ENCODE measurements at places on chromosomes 13 and 19. TPM values are rescaled to one million over a fixed set of nuclear protein-coding genes. Genes with fewer than 3 reads are reported as not detected.
A peak's percentile ranks its signal among the peaks of the same experiment; 100 is the strongest.

DNA sequence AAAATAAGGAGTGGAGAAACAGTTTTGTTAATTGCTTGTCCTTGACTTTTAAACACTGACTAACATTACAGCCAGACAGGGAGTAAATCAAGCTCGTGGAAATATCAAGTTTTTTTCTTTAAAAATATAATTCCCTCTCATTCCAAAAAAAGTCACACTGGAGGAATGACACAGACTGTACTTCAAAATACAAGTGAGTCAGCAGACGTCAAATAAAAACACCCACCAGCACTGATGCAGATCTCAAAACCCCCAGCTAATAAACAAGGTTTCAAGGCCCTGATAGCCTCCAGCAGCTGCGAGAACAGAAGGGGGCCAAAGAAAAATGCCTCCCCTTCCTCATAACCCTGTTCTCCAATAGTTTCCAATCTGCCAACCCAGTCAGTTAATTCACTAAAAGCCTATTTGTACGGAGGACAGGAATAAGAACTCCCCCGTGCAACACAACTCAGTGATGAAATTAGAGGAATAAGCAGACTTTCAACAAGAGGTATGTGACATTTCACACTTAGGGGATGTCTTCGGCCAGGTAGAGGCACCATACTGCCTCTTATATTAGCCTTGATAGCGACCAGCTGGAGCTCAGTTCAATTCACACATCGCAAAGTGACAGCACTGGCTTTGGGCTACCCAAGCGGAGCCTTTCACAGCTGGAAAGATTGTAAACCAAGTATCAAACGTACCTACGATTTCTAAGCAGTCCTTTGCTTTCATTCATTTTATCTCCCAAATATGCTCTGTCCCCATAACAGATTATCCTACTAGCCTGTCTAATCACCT is 561.0 kb upstream of the KLF12 start:
- DNase-seq, result no peak

DNA sequence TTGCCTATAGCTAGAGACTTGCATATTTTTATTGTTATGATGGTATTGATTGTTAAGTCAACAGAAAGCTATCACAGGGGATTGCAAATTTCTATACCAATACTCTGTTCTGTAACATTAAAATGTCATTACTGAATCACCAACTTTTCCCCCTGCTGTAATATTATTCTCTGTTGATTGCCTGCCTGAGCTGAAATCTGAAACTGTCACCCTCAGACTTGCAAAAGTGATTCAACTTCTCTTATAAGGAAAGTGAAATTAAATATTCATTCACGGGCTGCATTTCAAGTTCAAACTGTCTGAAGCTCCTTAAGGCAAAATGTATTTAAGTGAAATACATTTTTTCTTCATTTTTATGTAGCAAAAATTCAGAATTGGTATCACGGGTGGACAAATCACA is 723.2 kb downstream of the PCDH9 start:
- DNase-seq, result no peak

The ZNF540 gene
- polyA plus RNA-seq, result 5.0 TPM

- DNase-seq, result no peak
These were observed 150.5 kb downstream of the UGGT2 start for GRCh38 chr13:95902741-95903140.

- DNase-seq, result no peak
These were observed 257.4 kb downstream of the TDRD3 start for GRCh38 chr13:60654415-60654814.

DNA sequence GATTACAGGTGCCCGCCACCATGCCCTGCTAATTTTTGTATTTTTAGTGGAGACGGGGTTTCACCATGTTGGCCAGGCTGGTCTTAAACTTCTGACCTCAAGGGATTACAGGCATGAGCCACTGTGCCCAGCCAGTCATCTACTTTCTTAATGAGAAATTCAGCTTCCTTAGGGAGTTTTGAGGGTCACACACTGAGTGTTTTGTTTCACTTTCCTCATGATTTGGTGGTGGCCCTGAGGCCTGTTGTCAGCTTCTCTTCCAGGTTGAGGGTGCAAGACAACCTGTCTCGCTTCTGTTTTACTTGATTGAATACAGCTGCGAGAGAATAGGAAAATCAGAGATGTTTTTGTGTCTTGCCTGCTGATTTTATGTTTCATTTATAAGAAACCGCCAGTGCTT is 9.9 kb downstream of the FRY start:
- no peak for DNase-seq

DNA sequence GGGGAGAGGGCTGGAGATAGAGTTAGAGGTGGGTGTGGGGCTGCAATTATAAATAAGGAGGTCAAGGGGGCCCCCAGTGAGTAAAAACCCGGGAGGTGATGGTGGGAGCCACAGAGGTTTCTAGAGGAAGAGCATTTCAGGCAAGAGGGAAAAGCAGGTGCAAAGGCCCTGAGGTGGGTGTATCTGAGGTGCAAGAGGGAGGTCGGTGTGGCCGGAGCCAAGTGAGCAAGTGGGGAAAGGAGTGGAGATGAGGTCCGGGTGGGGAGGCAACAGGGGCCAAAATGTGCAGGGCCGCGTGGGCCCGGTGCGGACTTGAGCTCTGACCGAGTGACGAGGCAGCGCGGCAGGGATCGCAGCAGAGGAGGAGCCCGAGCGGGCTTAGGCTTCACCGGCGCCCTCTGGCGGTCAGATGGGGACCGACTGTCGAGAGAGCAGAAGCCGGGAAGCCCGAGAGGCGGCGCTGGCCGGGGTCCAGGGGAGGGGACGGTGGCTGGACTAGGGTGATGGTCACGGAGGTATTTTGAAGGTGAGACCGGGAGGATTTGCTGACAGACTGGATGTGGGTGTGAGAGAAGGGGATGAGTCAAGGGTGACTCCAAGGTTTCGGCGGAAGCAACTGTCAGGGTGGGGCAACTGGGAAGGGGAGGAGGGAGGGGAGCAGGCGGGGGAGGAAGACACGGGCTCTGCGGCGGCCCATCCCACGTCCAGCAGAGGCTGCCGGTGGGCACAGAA is 17.7 kb upstream of the SPACA4 start:
- peak; percentile 64 for DNase-seq

DNA sequence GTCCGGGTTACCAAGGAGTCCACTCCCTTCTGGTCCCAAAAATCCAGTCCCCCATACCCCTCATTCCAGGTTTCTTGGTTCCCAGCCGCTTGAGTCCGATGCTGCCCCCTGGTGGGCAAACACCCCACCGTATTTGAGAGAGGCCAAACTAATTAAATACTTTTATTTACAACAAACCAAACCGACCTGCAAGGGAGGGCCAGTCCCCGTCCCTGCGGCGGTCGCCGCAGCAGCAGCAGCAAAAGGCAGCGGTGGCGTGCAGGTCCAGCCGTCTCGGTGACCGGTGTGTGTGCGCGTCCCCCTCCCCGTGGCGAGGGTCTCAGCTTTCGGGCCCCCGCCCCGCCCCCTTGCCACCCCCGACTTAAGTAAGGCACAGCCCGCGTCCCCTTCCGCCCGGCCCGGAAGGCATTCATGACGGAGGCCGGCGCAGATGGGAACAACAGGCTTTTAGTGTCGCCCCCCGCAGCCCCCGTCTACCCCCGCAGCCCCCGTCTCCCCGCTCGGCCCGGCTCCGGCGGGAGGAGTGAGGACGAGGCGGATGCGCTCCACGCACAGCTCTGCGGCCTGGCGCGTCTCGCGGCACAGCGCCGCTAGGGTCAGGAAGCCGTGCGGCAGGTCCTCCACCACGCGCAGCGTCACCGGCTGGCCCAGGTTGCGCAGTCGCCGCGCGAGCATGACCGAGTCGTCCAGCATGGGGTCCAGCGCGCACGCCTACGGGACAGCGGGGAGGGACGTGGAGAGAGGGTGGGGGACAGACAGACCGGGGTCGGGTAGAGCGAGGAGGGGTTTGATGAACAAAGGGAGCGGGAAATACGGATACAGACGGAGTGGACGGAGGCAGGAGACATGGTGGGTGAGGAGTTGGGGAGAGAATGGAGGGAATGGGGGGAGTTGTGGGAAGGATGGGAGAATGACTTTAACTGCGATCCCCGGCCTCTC is 11.5 kb upstream of the CNFN start:
- DNase-seq, result peak; percentile 78

- no peak for DNase-seq
These were observed 2.5 kb downstream of the PDE4A start for GRCh38 chr19:10422846-10423245.

The CLDND2 gene
- polyA plus RNA-seq, result 1.8 TPM

DNA sequence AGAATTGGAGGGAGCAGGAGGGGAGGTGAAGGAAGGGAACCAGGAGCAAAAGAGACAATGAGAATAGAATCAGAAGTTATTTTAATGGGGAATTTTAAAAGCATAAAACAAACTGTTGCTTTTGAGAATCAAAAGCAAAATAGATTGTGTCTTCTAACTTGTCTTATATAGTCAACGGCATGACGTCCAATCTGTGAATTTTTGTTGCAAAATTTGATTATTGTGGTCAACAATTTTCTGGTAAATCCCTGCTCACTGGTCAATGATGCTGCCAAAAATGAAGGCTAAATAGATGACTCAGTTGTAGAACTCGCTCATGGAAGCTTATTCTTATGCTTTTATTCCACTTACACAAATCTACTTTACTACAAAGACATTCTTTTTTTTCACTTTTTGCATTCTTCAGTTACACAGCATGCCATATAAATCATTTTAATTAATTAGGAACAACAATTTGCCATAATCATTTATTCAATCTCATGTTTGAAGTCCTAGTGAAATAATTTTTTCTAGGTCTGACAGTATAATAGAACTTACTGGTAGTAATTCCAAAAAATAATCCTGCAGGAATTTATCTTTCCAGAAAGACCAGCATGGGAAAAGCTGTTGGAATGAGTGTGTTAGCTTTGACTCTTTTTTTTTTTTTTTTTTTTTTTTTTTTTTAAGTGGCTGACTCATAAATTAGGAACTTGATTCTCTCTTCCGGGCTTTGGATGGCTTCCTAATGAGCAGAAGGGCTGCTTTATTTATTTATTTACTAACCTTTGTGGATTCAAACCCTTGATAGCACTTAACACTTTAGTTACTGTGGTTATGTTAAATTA is 256.9 kb downstream of the SPRY2 start:
- DNase-seq, result peak; percentile 21

DNA sequence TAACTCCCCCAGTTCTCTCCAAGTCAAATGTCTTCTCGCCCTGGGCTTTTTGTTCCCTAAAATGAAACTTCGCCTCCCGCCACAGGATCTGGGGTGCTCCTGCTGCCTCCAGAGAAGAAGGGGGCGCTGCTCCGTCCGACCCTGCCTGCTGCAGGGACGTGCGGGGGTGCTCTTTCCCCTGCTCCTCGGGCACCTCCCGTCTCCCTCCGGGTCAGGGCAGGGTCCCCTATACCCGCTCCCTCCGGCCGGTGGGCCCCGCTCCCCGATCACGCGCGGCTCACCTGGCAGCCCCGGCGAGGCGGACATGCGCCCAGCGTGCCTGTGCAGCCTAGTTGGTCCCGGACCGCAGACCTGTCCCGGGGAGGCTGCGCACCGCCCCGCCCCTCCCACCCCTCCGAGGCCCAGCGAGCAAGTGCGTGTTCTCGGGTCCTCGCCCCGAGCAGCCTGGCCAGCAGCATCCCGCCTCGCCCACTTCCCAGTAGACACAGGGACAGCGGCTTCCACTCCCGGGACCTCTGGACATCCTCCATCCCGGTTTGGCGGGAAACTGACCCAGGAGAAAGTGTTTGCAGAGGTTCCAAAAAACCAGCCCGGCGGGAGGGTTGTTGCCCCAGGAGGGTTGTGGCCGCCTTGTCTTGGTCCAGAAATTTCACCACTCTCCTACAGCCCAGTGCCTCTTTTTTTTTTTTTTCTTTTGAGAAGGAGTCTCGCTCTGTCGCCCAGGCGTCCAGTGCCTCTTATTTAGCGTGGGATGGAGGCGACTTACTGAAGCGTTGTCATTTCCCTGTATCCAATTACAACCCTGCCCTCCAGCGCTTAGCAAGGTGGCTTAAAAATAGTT is at the start of gene OXGR1:
TSS of gene OXGR1 (minus strand) at position 460 of the 841 bp plus-strand sequence. CDS start 6,717 bp downstream, outside the sequence.
- DNase-seq, result no peak

- DNase-seq, result peak; percentile 26
These were observed 58.3 kb upstream of the CLDN10 start for GRCh38 chr13:95494082-95494681.

- no peak for DNase-seq
These were observed 195.8 kb downstream of the RAP2A start for GRCh38 chr13:97629601-97630272.

GRCh38 chr13:111210544-111211469 is 95.7 kb downstream of the ARHGEF7 start:
- DNase-seq, result peak; percentile 44

DNA sequence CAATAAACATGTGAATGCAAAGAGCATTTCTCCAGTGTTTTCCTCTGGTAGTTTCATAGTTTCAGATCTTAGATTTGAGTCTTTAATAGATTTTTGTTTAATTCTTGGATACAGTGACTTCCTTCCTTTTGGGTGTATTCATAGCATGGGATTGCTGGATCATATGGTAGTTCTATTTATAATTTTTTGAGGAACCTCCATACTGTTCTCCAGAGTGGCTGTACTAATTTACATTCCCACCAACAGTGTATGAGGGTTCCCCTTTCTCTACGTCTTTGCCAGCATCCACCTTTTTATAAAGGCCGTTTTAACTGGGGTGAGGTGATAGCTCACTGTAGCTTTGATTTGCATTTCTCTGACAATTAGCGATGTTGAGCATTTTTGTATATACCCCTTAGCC is 9.3 kb upstream of the CALM3 start:
- DNase-seq, result no peak

- no peak for DNase-seq
These were observed at the start of gene TPGS1 for GRCh38 chr19:507286-508203. TSS of gene TPGS1 (plus strand) at chr19:507497. CDS start at chr19:507507, 10 bp downstream.

- no peak for DNase-seq
These were observed 340.2 kb downstream of the DIAPH3 start for GRCh38 chr13:59823486-59823885.

DNA sequence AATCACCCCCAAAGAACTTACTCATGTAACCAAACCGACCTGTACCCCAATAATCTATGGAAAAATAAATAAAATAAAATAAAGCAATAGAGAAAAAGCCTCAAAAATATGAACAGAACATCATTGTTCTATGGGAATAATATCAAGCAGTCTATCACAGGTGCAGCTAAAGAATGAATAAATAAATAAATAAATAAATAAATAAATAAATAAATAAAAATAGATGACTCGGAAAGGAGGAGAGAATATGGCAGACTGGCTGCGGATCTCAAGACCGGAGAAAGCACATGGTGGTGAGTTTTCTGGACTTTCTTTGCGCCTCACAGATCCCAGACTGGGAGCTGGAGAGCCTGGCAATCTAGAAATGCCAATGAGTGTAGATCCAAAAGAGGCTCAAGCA is 22.4 kb upstream of the CEACAM20 start:
- no peak for DNase-seq
